Dermis blood vessel endothelial cell (primary cell): ENCODE measurements at places on chromosomes 5 and 9. TPM values are rescaled to one million over a fixed set of nuclear protein-coding genes. Genes with fewer than 3 reads are reported as not detected.

The TRPM6 gene
- 0.42 and 1.2 TPM in 2 replicates for total RNA-seq

The PLAC8L1 gene
- total RNA-seq, result not detected in 2 replicates

The IFNB1 gene
- not detected in 2 replicates for total RNA-seq

The NANS gene
- total RNA-seq, result 106 and 139 TPM in 2 replicates

The SLC6A18 gene
- not detected in 2 replicates for total RNA-seq

The RNF183 gene
- not detected in 2 replicates for total RNA-seq

The FAM221B gene
- not detected in 2 replicates for total RNA-seq

GRCh38 chr9:113302792-113303418 is at the start of gene RNF183:
Gene RNF183, minus strand, starts transcription at chr9:113303376. Its CDS starts 5,192 bp downstream, at chr9:113298184.
- no peak for DNase-seq

GRCh38 chr5:143494162-143494561 is 90.7 kb upstream of the NR3C1 start:
- DNase-seq, result peak; percentile 10

- peak; percentile 18 for DNase-seq
Measured at GRCh38 chr9:19441730-19442129, 32.9 kb downstream of the ACER2 start.

GRCh38 chr5:5781335-5781734 is 358.9 kb downstream of the ICE1 start:
- no peak for DNase-seq

- DNase-seq, result no peak
Measured at GRCh38 chr5:171010086-171010485, 148.3 kb downstream of the RANBP17 start.

DNA sequence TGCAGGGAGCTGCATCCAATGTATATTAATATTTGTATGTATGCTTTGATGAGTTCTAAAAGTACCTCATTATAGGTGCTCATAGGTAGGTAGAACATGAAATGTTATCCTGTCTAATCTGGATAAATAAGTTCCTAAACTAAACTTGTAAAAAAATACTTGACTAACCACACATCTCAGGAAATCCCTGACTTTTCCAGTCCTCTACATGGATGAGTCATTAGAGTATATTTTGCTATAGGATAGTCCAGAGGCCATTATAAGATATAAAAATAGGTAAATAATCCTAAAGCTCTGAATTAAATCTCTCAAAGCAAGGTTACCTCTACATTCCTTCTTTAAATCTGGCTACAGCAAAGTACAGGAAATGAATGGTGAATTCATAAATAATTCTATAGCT is 404.3 kb downstream of the RAB3C start:
- no peak for DNase-seq

DNA sequence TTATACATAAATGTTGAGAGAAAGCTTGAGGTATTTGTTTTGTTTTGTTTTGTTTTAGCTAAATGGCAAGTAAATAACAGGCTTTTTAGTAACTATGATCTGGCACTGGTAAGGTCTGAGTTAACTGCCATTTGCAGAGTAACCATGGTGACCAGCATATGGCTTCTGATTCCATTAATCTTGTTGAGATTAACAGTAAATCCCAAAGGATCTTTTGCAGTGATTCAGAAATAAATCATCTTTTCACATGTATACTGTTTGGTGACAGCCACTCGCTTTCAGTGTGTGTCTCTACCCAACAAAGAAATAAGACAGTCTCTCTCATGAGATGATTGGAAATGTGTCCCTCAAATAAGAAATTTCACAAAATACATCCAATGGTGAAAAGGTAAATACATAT is 235.6 kb downstream of the RAB3C start:
- no peak for DNase-seq

- DNase-seq, result peak; percentile 46
Measured at GRCh38 chr5:78649211-78649695, 681 bp upstream of the LHFPL2 start.

DNA sequence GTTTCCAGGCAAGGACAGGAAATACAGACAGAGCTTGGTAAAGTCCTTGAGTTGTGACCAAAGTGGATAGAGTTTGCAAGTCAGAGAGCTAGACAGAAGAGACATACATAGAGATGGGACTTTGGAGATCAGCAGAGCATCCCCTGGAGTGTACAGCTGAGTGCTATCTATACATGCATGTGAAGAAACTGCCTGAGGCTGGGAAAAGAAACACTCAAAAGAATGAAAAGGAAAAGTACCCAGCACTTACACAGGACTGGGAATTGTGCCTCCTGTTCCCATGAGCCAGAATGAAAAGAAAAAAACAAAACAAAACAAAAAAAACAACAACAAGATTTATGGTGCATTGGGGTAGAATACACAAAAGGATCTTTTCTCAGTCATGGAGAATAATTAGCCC is 606.4 kb downstream of the ZNF608 start:
- no peak for DNase-seq

DNA sequence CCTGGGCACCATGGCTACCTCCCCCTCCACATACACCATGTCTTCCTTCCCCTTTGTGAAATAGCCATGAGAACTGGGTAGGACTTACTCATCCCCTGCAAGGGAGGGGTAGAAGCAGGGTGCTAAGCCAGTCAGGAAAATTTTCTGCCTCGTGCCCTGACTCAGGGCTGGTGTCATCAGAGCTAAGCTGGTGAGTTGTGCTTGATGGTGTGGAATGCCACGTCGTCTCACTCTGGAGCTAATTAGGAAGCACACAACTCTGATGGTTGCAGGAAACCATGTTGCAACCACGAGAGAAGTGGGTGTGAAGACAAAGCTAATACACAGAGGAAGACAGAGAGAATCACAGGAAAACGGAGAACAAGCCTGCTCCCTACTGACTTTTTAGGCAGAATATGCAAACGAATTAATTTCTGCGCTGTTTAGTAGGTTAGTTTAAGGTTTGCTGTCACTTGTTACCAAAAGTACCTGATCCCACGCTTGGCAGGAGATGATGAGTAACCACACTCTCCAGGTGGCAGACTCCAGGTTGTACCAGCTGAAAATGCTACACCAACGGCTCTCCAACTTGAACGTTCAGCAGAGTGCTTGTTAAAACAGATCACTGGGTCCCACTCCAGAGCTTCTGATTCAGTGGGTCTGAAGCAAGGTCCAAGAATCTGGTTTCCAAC is 54.5 kb downstream of the STK10 start:
- peak; percentile 78 for DNase-seq

DNA sequence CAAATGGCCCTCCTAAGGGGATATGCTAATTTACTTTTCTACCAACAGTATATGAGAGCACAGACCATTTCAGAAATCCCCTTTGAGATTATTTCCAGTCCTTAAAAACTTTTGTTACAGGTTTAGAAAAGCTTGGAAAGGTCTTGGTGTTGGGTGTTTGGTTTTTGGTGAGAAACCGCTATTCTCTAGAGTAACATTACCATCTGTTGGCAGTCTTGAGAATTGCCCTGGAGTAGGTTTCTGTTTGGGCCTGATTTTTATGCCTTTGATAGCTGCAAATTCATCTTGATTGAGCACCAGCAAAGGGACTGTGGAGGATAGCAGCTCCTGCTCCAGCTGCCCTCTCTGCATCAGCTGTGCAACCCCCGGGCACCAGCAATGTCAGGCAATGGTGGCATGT is 8.0 kb downstream of the NUDT2 start:
- DNase-seq, result peak; percentile 12

DNA sequence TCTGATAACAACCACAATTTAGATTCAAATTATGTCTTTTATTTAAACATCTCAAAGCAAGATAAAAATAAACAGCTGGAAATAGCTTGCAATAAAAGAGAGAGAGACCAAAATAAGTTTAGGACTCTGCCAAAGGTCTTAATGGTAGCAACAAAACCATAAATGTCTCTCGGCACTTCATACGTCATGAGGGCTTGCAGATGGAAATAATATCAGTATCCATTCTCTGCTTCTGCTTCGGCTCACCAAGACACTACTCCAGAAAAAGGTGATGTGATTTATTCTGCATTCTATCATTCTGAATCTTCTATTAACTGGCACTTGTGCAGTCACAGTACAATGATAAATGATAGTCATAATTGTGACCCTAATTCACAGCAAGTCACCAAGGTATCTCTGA is 56.1 kb downstream of the EBF1 start:
- no peak for DNase-seq

DNA sequence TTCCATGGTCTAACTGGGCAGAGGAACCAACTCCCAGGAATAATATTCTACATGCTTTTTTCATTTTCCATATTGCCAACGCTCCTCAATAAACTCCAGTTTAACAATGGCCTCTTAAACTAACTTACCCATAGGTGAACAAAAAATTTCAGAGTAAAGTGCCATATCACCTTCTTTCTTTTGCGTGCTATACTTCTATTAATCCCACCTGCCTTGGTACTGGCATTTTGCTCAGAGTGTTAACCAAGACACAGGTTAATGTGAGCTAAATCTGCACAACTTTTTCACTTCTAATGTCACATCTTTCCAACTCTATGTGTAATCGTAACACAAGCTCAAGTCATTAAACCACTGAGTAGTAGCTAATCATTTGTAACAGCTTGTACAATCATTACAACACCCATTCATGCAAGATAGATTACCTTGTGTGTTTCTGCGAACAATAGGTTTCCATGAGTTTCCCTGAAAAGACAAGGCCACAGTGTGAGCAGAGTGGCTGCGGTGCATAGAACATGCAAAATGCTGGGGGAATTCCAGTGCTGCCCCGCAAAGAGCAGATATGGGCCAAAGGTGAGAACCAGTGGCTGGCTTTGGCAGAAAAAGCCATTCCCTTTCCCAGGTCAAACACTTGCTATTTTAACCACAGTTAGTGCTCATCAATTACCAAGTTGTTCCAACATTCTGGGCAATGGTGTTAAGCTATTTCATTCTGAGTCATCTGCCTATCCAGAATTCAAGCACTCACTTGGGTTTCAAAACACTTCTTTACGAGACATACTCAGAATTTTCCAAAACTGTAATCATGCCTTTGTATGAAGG is 42.8 kb downstream of the TIMD4 start:
- no peak for DNase-seq

DNA sequence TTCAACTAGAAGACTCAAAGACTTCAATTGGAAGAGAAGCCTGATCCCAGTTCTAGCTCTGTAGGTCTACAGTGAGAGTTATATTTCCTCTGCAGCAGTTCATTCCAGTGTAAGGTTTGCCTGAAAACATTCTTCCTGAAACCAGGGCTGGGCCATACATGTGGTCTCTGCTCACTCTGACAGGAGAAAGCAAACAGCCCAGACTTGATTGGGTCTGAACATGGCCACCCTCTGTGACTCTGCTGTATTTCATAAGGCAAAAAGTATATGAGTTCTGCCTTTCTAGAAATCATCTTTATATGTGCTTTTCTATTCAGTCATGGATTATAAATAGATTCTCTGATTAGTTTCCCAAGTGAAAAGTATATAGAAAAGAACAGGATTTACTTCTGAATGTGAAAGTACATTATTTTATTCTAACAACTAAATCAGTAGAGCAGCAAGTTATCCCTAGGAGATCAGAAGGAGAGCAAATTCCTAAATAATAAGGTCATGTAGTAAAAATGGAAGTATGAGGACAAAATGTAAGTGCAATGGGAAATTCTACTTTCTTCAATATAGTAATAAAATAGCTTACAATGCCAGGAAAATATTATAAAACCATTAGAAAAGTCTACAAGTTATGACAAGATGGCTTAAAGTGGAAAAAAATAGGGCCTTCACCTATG is 144.3 kb downstream of the EFNA5 start:
- DNase-seq, result no peak

DNA sequence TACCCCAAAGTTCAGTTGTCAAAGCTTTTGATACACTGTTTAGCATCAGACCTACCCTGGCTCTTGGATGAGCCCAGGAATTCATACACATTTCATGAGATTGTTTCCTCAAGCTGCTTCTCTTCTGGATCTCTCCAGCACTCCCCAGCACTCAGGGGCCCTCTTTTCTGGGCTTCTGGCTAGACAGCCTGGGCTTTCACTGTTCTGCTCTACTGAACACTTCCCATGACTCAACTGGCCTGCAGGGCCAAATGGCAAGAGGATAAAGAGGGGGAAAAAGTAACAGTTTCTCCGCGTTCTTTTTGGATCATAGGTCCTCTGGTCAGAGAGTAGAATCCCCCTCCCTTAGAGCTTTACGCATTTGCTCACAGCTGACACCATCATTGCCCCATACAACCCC is 20.9 kb upstream of the LURAP1L start:
- DNase-seq, result no peak

GRCh38 chr9:128887914-128888350 is 6.0 kb downstream of the LRRC8A start:
- peak; percentile 82 for DNase-seq

DNA sequence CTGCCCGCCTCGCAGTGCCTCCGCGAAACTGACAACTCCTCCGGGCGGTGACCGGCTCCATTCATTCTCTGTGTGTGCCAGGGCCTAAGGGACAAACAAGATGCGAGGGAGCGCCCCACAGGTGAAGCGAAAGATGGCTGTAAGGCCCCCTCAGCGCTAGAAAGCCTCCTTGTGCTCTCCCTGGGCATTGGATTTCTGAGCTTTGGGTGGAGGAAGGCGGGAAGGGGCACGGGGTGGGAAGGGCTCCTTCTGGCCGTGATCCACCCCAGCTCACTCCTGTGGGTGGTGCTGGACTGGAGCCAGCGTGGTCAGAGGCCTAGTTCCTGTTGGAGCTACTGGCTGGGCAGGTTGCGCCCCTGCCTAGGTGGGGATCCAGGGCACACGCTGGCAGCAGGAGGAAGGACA is 943 bp downstream of the GALNT12 start:
- no peak for DNase-seq

DNA sequence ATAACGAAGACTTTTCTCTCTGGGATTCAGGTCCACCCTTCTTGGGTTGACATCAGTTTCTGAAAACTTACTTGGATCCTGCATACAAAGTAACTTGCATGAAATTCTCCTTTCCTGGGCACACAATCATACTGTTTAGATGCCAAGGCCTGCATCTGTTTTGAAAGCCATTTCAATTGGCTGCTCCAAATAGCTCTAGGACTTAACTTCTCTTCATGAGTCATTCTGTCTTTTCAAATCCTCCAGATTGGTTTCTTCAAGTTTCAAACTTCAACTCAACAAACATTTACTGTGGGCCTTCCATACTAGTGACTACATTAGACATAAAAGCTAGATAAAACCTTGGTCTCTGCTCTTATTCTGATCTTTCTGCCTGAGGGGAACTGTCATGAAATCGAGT is 54.8 kb upstream of the HMHB1 start:
- DNase-seq, result no peak

GRCh38 chr9:93810028-93810971 is 144.9 kb downstream of the BARX1 start:
- no peak for DNase-seq

GRCh38 chr5:93925321-93925720 is 183.9 kb upstream of the POU5F2 start:
- peak; percentile 36 for DNase-seq

DNA sequence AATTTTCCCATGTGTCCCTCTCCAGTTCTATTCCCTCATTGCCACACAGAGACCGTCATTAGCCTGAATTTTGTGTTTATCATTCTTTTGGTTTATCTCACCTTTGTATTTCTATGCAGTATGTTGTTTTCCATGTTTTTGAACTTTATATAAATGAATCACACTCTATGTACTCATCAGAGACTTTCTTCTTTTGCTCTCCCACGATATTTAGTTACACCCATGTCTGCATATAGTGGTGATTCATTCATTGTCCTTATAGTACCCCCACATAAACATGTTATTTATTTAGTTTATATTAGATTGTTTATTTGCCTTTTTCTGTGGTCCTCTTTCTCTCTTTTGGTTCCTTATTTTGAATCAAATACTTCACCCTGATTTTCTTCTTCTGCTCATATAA is 199.7 kb downstream of the FSTL4 start:
- no peak for DNase-seq
